ENCODE measurements at places on chromosomes 5 and 9. TPM values are rescaled to one million over a fixed set of nuclear protein-coding genes. Genes with fewer than 3 reads are reported as not detected.

Gene QRFP
- total RNA-seq: not detected

Gene FGF10
- total RNA-seq: not detected

Gene SLC1A1
- not detected for total RNA-seq

Gene CD14
- total RNA-seq: 1.00 TPM

GRCh38 chr5:150632305-150633160 lies 7.9 kb upstream of the SYNPO start:
- no peak for DNase-seq

- DNase-seq: no peak
Measured at GRCh38 chr5:74441616-74442015, 198.9 kb downstream of the ENC1 start.

Gene JAK2
- total RNA-seq: 35.9 TPM

GRCh38 chr5:143376911-143377813 lies 26.3 kb downstream of the NR3C1 start:
- no peak for DNase-seq

Gene LECT2
- not detected for total RNA-seq

DNA sequence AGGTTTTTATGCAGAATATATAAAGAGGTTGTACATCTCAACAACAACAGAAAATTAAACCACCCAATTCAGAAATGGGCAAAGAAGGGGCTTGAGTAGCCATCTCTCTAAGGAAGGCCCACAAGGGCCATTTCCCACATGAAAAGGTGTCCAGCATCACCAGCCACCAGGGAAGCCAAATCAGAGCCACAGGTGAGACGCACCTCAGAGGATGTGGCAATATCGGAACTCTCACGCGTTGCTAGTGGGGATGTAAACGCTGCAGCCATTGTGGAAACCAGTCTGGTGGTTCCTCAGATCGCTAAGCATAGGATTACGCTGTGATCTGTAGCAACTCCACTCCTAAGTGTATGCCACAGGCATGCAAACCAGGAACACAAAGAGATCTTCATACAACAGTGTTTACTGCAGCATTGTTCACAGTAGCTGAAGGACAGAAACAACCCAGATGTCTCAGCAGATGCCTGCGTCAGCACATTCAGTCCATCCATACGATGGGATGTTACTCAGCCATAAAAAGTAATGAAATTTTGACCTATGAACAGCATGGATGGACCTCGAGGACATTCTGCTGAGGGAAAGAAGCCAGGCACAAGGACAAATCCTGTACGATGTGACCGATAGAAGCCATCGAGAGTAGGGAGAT lies 84.3 kb upstream of the CACNA1B start:
- DNase-seq: no peak

- DNase-seq: no peak
Measured at GRCh38 chr5:62650197-62650596, 71.6 kb downstream of the LRRC70 start.

DNA sequence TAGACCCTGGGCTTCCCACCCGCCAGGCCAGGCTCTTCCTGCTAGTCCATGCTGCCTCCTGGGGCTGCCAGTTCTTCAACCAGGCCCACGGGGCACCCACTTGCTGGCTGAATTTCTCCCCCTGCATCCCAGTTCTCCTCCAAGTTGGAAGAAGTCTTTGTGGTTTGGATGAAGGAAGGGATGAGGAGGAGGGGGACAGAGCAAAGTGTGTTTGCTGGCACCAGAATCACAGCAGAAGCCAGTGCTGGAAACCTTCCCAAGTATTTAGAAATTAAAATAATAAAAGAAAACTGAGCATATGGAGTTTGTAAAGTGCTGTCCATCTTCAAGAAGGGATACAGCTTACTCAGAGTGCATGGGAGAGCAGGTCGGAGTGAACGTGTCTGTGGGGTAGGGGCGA lies 19.4 kb upstream of the UNC5A start:
- no peak for DNase-seq

- peak; percentile 47 for DNase-seq
Measured at GRCh38 chr5:178371362-178372111, 138.9 kb upstream of the PHYKPL start.

Gene GPRIN1
- 5.9 TPM for total RNA-seq

Gene ITGA1
- 136 TPM for total RNA-seq

DNA sequence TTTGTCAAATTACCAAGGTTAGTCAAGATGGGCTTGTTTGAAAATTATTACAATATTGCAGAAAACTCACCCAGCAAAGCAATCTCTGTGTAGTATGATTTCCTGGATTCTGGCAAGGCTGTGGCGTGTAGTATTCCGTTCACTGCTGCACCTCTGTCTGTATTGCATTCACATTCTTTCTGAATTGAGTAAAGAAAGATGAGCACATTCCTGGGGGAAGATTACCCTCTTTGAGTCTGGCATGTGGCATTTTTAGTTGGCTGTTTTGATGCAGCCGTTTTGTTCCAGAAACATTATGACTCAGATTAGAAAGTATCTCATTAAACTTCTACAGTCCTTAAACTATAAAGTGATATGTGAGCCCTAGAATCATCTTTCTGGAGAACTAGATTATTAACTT lies 197.7 kb downstream of the TENT4A start:
- DNase-seq: no peak

DNA sequence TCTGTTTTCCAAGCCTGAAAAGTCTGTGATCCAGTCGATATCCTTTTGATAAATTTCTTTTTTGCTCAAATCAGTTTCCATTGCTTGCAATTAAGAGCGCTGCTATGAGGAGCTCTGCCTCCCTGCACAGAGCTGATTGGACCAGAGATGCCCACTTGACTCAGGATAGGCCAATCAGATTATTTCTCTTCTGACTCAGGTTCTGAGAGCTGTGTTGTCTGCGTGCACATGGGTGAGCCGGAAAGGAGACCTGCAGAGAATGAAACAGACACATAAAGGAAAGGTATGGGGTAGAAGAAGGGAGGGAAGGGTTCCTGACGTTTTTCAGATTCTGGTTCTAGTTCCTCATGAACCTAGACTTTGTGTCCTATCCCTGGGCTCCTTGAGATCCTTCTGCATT lies 15.8 kb upstream of the FABP6 start:
- DNase-seq: no peak

Gene ANKRD18A
- total RNA-seq: 2.7 TPM

- DNase-seq: no peak
Measured at GRCh38 chr9:130461218-130461630, 16.5 kb downstream of the ASS1 start.

Gene TRIM7
- 1.3 TPM for total RNA-seq

DNA sequence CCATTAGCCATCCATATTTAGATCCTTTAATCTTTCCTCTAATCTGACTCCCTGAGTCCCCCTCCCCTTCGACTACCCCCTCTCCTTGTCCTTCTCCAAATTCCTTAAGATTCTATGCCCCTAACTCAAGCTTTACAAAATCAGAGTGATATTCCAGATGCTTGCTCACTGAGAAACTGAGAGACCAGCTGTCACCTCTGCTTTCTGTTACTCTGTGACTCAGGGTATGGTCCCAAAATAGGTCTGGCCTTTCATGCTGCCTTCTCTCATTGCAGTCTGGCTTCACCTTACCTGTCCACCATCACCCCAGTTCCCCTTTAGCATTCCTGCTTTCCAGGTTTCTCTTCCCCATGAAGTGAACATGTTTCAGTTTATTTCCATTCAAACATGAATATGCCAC lies 383.3 kb upstream of the SLC30A5 start:
- DNase-seq: no peak

- DNase-seq: no peak
Measured at GRCh38 chr5:142817949-142818431, 47.8 kb downstream of the ARHGAP26 start.

Gene WDR31
- total RNA-seq: 1.4 TPM

Gene PCDHGC5
- 0.17 TPM for total RNA-seq

- no peak for DNase-seq
Measured at GRCh38 chr5:118249386-118249785, 739.0 kb downstream of the DTWD2 start.

GRCh38 chr5:155263381-155263780 lies 249.8 kb downstream of the KIF4B start:
- no peak for DNase-seq

Gene CDH10
- total RNA-seq: not detected

Gene UBE2QL1
- total RNA-seq: not detected

GRCh38 chr5:170603578-170604565 lies 100.1 kb downstream of the KCNIP1 start:
- no peak for DNase-seq

Gene GCNT1
- 8.4 TPM for total RNA-seq

Gene CD72
- total RNA-seq: 7.0 TPM

- no peak for DNase-seq
Measured at GRCh38 chr9:127204771-127205470, 59.7 kb upstream of the GARNL3 start.

- DNase-seq: no peak
Measured at GRCh38 chr5:177431317-177432142, 5.1 kb downstream of the GRK6 start.

DNA sequence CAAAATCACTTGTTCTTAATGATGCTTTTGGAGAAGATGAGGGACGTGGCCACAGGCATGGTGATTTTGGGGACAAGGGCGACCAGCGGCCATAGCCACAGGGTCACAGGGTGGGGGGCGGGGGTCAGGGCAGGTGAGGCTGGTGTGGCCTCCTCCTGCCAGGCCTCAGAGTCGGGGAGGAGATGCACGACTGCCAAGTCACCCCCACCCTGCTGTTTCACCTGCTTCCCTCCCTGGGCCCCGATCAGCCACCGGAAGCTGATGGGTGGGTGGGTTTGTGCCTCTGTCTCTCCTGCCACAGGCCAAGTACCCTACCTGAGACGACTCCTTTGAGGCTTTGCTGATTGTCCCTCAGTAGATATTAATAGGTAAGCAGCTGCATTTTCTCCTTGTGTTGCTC lies 199.3 kb downstream of the PAX5 start:
- DNase-seq: peak; percentile 40

- DNase-seq: no peak
Measured at GRCh38 chr5:164153469-164154172, 648.2 kb downstream of the MAT2B start.

DNA sequence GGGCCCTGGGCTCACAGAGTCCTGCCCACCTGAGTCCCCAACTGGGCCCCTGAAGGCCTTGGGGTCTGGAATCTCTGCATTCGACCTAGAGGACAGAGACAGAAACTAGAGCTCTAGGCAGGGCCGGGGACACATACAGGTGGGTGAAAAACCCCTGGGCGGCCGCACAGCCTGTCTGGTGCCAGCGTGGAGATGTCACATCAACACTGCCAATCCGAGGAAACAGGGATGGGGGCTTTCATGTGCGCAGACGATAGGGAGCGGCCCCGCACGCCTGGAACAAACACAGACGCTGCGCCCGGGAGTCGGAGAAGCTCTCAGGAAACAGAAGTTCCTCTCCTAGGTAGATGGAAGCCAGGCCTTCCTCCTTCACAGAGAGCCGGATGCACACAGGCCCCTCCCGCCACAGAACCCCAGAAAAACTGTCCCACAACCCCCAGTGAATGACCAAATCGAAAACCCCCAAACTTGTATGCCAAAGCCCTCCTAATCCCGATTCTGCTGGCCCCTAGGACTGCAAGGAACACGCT lies 1.8 kb downstream of the GRM6 start:
- DNase-seq: no peak

Gene ZNF608
- 0.59 TPM for total RNA-seq

- DNase-seq: no peak
Measured at GRCh38 chr9:122642226-122642625, 15.2 kb downstream of the OR1B1 start.

Gene FOCAD
- total RNA-seq: 26.6 TPM

- no peak for DNase-seq
Measured at GRCh38 chr5:172370648-172371545, 83.4 kb downstream of the SH3PXD2B start.

GRCh38 chr5:158898185-158899177 lies 201.2 kb downstream of the EBF1 start:
- DNase-seq: no peak
